HFFc6 (cell line): ENCODE measurements at places on chromosomes 16 and 17.

DNA sequence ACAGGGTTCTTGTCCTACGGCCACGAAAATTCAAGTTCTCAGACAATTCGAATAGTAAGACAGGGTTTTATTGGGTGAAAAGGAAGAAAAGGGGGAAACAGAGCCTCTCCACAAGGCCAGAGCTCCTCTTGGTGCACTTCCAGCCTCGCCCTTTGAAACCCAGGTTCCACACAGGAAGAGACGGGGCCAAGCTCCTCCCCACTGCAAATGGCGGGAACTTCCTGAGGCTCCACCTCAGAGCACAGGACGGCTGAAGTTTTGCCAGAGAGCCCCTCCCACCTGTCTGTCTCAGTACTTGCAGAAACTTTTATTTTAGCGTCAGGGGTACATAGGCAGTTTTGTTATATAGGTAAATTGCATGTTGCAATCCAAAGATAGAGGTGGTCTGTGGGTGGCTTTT is 165.7 kb upstream of the CDH8 start:
- no peak for DNase-seq

- no peak for DNase-seq
Measured at GRCh38 chr16:88515371-88515770, 54.8 kb upstream of the ZC3H18 start.

DNA sequence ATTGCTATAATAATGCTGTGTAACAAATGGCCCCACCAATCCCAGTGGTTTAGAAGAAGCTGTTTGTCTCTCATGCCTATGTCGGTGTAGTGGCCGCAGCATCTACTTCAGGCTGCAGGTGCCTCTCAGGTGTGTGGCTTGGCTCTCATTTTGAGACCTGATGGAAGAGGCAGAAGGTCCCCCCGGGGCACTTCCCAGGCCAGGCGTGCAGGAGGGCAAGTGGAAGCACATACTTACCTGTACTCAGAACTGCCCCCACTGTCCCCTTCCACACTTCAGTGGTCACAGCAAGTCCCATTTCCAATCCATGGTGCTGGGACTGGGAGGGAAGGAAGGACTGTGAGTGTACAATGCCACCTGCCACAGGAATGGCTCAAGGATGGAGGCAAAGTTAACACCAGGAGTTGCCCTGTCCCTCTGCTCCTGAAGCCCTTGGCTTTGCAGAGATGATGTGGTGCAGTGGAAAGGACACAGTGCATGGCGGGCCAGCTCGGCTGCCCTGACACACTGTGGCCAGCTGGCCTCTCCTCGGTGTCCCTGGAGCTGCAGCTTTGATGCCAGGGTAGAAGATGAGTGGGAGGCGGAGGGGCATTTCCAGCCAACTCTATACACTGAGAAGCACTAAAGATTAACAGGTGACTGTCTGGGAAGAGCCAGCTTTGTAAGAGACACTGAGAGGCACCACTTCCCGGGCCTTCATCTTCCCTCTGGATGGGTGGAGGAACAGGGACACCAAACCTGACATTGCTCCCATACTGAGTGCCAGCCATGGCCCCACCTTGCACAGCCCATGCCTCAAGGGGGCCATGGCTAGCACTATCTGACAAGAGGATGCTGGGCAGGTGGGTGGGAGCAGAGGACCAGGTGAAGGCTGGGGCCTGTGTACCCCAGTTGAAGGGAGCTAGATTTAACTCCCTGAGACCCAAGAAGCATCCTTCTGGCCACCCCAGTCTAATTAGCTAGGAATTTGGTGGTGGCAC is 105.9 kb downstream of the METRNL start:
- DNase-seq: no peak

GRCh38 chr16:85425074-85425662 is 188.0 kb upstream of the GSE1 start:
- no peak for DNase-seq

DNA sequence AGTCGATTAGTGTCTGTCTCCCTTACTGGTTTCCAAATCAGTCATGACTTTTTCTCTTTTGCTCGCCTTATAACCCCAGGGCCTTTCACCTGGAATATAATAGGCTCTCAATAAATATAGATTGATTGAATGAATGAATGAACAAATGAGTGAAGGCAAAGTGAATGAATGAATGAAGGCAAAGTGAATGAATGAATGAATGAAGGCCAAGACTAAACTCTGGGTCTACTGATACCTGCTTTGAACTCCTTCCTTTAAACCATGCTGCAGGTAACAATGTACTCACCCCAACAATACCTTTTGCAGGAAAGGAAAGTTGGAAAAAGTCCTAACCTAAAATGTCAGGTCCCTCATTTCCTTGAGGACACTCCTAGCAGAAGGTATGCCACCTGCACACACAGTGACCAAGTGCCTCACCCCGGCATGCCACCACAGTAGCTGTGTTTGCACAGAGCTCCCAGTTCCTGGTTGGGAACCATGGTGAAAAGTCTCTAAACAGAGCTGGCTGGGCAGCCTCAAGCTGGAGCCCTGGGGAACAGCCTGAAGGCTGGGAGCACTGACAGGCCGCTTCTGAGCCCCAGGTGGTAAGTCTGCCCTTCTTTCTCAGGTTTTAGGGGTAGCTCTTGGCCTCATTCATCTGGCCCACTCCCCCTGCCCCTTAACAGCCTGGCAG is 42.7 kb upstream of the ANKFN1 start:
- no peak for DNase-seq

DNA sequence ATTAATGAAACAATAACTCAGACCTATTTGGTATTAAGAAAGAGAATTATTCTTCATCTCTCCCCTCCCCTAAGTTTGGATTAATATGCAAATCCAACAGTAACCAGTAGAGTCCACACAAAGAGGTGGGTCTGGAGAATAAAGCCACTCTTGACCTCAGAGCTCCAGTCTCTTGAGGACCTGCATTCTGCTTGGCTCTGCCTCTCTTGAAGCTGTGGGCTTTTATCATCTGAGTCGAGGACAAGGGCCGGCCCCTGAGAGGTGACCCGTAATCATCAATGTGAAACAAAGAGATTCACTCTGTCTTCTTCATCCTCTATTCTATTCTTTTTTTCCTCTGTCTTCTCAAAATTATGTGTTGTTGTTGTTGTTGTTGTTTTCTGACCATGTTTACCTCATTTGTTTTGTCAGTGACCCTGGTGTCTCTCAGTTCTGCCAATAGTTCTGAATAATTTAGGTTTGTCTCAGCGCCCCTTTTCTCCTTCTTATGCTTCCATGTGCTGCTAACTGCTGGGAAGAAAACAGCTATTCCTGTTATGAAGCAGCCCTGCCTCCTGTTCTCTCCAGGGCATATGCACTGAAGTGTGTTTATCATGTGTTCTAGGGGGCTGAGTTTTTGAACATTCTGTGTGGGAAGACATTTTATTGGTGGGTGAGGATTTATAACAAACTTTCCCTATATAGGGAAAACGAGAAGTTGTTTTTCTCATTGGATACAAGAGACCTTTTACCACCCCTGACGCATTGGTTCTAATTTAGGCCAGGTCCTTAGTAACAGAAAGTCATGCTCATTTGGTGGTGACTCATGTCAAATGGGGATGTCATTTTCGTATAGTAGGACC is 135.8 kb downstream of the TRIM37 start:
- peak; percentile 49 for DNase-seq

DNA sequence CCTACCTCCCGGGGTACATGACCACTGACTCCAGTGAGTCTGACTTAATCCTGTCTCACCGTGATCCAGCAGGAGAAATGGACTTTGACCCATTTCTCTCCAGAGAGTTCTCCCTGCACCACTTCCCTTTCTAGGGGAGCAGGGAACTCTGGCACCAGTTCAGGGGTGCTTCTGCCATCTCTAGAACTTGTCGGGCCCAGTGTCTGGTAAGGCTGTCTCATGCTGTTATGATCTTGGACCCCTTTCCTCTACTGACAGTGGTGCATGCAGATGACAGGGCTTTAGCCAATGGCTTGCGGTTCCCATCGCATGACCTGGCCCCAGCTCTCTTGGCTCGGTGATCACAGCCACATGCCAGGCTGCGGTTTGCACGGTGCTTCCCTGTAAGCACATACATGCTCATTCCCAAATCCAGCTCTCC is 62.0 kb downstream of the SLC39A11 start:
- DNase-seq: no peak

DNA sequence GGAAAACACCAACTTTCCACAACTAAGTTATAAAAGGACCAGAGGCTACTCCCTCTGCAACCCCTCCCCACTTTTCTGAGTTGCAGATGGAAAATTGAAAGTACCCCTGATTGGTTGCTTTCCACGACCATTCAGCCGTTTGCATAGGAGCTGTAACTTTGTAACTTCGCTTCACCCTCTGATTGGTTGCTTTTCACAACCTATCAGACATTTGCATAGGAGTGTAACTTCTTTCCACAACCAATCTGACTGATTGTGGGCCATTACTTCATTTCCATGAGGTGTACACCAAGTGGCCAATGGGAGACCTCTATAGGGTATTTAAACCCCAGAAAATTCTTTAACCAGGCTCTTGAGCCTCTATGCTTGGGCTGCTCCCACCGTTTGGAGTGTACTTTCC is 644.1 kb downstream of the WWOX start:
- no peak for DNase-seq

- peak; percentile 29 for DNase-seq
Measured at GRCh38 chr16:83813823-83814658, 6.3 kb downstream of the HSBP1 start.

DNA sequence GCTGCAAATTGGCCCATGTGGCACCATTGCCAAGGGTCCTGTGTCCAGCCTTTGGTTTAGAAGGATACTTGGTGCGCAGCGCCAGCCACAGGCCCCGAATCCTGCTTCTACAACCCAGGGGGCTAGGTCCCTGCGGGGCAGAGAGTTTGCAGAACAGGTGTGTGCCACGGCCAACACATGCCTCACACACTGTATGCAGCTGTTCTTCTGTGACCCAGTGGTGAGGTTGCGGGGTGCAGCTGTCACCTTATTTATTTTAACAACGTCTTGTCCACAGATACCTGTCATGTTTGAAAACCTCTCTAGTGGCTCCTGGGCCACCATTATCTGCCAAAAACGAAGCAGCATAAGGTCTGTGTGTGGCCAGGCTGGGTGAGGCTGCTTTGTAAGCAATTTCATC is 11.6 kb downstream of the CBFA2T3 start:
- DNase-seq: no peak

DNA sequence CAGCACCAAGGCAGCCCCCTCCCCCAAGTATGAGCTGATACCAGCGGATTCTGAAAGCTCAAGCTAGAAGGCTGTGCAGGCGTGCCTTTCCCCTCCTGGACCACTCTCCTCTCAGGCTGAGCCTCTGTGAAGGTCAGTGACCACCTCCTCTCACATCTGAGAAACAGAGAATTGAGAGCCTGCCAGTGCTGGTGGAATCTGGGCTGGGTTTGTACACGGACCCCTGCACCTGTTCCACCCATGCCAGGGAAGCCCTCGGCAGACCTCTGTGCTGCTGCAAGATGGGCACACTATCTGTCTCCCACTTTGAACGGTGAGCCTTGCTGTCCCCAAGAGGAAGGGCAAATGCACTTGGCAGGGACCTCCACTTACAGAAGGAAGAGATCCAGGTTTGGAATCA is 54.7 kb upstream of the SDK2 start:
- DNase-seq: no peak

DNA sequence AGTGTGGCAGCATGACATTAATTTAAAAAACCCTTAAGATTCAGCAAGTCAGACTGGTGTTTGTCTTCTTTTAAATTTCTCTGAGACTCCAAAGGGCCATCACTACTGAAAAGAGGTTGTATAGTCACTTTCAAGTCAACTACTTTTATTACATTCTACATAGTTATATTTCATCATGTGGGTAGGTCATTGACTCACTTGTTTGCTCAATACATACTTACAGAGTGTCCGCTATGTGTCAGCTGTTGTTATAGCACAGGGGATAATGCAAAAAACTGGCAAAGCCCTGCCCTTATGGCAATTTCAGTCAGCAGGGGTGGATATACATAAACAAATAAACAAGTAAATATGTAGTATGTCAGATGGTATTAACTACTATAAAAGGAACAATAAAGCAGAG is 2.5 kb upstream of the MYH4 start:
- DNase-seq: no peak

DNA sequence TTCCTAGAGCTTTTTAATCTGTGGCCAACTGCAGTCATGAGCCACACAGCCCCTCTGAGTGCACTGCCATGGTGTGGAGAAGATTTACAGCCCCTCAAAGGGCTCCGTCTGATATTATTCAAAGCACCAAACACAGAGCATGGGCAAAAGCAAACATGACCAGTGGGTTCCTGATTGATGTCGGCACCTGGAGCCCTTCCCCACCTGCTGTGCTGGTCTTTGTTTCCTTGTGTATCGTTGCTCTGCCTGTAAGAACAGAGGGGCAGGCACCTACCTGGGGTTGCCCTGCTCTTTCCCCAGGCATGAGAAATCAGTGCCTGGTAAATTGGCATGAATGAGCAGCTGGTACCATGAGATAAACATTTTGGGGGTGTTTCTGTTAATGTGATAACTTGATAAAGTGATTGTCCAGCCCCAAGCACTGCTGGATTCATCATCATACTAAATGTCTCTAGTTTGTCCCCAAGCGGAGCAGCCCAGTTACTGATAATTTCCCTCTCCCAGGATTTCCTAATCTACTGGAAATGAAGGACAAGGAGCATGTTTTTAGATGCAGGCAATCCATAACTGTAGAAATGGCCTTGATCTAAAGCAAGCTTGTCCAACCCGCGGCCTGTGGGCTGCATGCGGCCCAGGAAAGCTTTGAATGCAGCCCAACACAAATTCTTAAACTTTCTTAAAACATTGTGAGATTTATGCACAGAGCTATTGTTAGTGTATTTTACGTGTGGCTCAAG is 5.0 kb upstream of the SPIRE2 start:
- DNase-seq: no peak

- DNase-seq: no peak
Measured at GRCh38 chr17:45579529-45580495, 89.3 kb upstream of the PLEKHM1 start.

GRCh38 chr16:79062821-79063220 is 537.7 kb downstream of the MAF start:
- DNase-seq: no peak

GRCh38 chr17:2202996-2203575 is 100.5 kb downstream of the SMG6 start:
- DNase-seq: no peak

GRCh38 chr17:78506454-78507309 is 70.5 kb downstream of the DNAH17 start:
- no peak for DNase-seq

DNA sequence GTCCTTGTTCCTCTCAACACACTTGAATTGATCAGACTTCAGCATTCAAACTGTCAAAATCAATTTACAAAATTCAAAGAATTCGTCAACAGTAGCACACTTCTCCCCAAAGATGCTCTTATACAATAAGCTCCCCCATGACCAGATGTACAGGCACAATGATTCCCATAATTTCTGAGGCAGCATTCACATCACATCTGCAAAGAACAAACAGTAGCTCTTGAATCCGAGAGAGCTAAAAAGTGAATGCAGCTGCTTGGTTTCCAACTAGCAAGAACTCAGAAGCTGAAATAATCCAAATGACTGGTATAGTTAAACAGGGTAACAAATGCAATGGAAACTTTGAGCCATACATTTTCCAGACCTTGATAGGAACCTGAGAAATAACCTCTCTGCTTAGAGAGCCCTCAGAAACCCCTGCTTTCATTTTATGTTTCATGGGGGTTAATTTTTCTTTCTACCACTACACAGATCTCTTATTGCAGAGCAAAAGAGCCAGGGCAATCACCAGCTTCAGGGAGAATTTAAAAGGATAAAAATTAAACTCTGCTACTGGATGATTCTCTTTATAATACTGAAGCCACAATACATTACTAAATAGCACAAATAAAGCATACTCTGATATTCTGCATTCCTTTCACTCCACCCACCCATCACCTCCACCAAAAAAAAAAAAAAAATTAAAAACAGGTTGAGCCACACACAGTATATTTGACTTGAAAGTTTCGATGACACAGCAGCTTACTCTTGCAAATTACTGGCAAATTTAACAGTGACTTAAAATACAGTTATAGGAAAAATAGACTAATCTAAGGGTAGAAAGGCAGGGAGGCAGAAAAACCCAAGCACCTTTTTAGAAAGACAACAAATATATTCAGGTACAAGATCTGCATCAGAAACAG is 23.1 kb upstream of the TMEM97 start:
- no peak for DNase-seq
